ENCODE measurements at places on chromosomes 6 and 20.
A peak's percentile ranks its signal among the peaks of the same experiment; 100 is the strongest.

DNA sequence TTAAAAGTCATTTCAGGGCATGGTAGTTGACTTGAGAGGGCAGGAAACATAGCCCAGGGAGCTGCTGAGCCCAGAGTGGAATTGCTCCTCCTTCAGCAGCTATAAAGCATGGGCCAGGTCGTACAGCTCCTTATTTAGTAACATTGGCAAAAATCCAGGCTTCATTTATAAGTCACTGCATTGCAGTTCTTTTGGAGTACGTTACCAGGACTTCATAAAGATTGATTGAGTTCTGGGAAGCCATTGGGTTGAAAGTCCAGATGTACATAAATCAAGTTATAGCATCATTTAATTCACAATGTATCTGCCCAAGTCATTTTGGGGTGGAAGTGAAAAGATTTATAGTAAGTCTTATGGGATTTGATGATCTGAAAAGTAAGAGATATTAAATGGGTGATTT lies 53.0 kb upstream of the ANKEF1 start:
- DNase-seq = no peak

DNA sequence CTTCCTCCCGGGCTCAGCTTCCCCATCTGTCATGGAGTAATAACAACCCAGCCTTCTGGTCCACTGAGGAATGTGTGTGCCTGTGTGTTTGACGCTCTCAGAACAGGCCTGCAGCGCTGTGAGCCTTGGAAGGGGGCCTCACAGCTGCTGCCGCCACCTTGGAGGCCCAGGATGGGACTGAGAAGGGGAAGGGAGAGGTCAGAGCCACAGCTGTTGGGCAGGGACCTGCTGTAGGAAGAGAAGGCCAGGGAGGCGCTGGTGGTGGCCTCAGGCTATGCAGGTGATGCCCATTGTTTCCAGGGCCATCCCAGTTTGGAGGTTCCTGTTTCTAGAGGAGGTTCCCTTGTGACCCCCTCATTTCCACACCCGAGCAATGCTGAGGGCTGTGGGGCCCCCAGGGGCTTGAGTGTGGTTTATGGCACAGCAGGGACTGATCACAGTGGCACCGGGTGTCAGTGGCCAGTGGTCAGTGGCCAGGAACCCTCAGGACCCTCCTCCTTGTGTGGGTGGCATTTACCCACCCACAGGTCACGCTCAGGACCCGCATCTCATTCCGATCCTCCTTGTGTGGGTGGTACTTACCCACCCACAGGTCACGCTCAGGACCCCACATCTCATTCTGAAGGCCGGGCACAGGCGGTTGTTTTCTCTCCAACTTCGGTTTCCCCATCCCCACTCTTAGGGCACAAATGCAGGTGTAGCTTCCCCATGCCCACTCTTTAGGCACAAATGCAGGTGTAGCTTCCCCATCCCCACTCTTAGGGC lies 14.0 kb downstream of the TPD52L2 start:
- no peak for DNase-seq

- DNase-seq = peak; percentile 73
Observed at GRCh38 chr20:3312940-3313682, 74.1 kb upstream of the SLC4A11 start.

GRCh38 chr20:59806578-59806975 lies 126.9 kb downstream of the SYCP2 start:
- no peak for DNase-seq

- no peak for DNase-seq
Observed at GRCh38 chr6:44243345-44243744, 3.6 kb upstream of the HSP90AB1 start.

DNA sequence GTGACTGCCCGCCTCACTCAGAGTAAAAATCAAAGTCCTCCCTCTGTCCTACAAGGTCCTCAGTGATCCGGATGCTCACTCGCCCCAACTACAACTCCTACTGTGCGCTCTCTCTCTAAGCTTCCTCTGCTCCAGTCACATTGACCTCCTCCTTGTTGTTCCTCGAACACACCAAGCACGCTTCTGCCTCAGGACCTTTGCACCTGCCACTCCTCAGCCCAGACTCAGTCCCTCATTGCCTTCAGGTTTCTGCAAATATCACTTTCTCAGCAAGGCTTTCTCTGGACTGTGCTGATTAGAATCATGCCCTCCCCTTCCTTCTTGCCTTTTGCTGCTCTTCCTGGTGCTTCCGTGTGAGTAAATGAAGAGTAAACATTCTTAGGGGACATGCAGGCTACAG lies 41.6 kb downstream of the SULF2 start:
- no peak for DNase-seq

DNA sequence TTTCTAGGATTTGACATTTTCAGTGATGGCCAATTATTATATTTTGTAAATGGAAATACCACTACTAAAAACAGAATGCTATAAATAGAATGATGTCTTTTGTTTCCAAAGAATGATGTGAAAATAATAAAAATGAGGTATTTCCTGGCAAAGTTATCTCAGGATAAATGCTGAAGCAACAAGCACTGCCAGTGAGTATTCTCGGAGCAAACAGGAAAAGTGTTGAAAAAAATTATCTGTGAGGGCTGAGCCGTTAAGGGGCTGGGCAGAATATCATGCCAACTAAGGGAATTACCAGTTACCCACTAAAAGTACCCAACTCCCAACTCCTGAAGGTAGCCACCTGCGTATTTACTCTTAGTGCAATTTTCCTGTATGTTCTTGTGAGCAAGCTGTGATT lies 23.6 kb upstream of the SCAF8 start:
- no peak for DNase-seq

- peak; percentile 19 for DNase-seq
Observed at GRCh38 chr6:95819939-95820338, 195.8 kb upstream of the FUT9 start.

- no peak for DNase-seq
Observed at GRCh38 chr6:43377710-43378229, 8.3 kb upstream of the ZNF318 start.

GRCh38 chr20:57476084-57476526 lies 48.8 kb downstream of the CTCFL start:
- DNase-seq = no peak

DNA sequence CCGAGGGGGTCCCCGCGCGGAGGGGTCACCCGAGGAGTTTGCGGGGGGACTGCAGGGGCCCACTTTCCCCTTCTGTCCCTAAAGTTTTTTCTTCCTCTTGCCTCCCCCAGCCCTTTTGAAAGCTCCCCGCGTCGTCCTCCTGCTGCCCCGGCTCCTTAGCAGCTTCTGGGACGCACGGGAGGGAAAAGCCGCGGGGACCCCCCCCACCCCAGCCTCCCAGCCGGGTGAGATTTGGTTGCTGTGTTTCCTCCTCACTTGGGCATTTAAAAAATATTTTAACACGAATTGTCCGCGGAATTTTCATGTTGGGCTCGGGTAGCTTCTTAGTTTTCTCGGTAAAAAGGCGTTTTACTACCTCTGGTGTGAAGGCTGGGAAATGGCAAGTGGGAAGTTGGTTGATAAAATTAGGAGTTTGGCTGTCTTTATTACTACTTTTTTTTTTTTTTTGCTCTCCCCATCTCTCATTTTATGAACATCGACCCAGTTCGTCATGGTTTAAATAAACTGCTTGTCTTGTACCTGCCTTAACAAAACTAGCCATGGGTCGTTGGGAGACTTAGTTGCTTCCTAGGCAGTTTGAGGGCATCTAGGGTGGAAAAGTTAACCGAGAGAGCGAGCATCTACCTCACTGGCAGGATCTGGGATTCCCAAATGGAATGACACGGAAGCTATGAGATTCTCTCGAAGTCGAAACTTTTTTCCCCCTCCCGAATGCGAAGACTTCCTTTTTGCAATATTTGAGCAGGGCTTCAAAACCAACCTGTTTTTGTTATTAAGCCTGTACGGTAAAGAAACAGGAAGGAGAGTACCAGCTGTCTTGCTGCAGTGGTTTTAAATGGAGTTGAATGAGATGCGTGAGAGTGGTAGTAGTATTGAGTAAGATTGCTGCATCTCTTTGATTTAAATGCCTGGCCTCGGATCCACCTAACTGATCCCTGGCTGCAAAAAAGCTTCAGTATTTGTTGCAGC lies 868 bp downstream of the NCOA3 start:
- DNase-seq = peak; percentile 77

DNA sequence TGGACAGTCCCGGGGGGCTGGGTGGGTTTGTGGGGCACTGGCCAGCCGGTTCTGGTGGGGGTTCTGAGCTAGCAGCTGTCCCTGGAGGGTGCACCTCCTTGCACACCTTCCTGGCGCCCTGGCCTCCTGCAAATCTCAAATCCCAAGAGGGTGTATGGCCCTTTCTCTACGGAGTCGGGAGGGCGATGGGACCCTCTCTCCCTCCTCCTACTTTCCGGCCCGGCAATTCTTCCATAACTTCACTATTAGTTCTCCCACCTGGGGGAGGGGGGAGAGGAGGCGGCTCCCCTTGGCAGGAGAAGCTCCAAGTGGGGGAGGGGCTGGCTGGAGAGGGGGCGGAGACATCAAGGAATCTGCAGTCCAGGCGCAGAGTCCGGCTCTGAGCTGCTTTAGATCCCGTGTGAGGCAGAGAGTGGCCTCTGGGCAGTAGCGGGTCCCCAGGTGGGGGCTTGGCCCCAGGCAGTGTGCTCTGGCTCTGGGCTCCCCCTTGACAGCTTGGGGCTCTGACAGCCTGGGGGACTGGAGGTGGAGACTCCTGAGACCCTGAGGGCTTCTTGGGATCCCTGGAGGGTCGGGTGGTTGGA lies 1.4 kb upstream of the LAMA5 start:
- no peak for DNase-seq

DNA sequence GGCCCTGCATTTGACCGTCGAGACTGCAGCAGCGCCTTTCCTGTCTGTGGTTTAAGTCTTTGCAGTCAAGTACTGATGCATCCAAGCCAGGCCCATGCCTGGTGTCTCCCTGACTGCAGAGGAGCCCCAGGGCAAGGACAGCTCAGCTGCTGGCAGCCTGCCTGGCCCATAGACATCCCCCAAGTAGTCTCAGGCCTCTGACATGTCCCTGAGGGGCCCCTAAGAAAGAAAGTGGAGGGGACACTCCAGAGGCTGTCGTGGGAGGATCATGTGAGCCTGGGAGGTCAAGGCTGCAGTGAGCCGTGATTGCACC lies 18.0 kb downstream of the HRH3 start:
- DNase-seq = no peak

GRCh38 chr6:136149311-136149710 lies 100.8 kb downstream of the MTFR2 start:
- no peak for DNase-seq

DNA sequence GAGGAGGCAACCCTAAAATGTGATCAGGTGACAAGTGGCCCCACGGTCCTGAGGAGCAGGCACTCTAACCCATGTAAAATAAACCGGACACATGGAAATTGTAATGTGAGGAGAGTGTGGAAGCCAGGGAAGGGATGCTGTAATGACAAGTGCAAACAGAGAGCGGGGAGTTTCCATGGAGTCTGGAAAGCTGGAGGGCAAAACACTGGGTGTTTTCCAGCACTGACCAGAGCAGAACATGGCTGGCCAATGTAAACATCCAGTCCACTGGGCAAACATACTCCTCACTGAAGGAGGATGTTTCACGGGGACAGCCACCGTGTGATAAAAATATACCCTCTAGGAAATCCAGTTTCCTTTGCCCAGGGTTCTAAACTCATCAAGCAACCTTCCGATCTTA lies 219.0 kb upstream of the JARID2 start:
- DNase-seq = no peak

DNA sequence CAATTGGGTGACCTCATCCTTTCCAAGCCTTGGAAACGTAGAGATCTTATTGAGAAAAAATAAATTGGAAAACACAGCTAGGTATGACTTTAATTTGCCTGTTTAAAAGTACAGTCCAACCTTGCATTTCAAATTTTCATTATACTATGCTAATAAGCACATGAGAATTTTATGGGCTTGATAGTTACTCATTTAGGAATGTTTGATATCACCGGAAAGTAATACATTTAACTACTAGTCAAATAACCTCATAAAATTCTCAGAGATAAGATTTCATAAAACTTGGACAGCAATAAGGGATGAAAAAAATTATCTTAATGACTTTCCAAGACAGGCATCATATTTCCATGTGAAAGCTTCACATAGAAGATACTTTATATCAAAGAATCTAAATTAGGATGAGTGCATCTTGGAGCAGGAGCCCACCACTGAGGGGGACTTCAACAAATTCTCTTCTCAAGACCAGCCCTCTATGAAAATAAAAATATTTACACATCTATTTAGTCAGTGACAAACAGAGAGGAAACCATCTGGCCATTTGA lies 236.3 kb downstream of the EPHA7 start:
- no peak for DNase-seq

- no peak for DNase-seq
Observed at GRCh38 chr6:156683821-156684220, 93.4 kb upstream of the ARID1B start.

GRCh38 chr6:124984668-124985338 lies 22.6 kb downstream of the RNF217 start:
- peak; percentile 36 for DNase-seq

DNA sequence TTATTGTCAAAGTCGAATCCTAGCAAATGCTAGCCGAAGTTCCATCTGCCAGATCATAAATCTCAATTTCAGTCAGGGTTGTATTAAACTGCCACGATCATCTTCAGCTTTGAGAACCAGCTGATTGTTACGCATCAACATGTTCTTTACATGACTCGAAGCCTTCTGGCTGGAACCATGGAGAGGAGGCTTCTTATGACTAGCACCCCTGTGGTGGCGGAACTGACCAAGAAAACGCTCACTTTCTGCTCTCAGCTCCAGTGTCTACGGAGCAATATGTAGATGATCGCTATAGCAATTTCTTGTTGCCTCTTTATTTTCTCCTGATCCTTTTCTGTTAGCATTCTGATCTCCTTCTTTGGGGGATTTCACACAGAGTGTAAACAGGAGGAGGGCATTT lies 479.4 kb upstream of the SLC35B3 start:
- no peak for DNase-seq

DNA sequence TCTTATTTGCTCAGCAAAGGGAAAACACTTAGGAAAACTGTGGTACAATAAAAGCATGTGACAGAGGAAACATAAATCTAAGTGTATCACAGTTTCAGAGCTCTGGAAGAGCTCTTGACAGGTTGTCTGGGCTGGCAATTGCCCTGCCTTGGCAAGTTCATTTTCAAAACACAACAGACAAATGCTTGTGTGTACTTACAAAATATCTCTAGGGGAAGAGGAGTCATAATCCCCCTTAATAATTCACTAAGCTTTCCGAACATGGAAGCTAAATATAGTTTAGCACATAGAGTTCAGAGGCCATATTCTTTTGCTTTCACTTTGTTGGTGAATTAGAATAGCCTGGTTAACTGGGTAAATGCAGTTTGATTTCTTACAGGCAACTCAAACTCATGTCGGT lies 211.6 kb upstream of the THEMIS start:
- DNase-seq = peak; percentile 61

DNA sequence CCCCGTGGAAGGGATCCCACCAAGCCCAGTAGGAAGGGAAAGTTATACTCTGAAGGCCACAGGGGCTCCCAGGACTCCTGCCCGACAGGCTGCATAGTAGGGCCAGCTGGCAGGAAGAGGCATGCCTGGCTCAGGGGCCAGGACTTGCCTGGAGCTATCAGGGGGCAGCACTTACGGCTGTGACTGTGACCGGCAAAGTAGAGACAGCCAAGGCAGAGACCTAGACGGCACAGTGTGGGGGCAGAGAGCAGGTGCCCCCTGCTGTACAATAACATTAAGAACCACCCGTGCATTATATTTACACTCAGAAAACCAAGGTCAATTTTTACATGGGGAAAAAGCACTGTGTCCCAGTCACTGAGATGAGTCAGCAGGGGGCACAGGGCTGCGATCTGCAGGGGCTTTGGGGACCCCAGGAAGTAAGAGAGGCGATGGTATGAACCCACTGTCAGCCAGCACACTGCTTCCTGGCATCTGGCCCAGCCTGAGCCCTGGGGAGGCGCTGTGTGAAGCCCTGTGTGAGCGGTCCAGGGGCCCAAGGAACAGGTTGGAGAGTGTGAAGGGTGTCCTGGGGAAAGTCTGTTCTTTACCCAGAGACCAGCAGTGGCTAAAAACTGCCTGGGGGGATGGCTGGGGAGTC lies 9.9 kb downstream of the CCDC167 start:
- no peak for DNase-seq

GRCh38 chr6:15621203-15622044 lies 41.4 kb downstream of the DTNBP1 start:
- peak; percentile 98 for DNase-seq
